ENCODE measurements at places on chromosomes 7 and 10.

GRCh38 chr10:61564444-61564843 lies 98.3 kb upstream of the CABCOCO1 start:
- DNase-seq, result no peak

GRCh38 chr10:61950449-61951143 lies 49.1 kb downstream of the ARID5B start:
- DNase-seq, result no peak

DNA sequence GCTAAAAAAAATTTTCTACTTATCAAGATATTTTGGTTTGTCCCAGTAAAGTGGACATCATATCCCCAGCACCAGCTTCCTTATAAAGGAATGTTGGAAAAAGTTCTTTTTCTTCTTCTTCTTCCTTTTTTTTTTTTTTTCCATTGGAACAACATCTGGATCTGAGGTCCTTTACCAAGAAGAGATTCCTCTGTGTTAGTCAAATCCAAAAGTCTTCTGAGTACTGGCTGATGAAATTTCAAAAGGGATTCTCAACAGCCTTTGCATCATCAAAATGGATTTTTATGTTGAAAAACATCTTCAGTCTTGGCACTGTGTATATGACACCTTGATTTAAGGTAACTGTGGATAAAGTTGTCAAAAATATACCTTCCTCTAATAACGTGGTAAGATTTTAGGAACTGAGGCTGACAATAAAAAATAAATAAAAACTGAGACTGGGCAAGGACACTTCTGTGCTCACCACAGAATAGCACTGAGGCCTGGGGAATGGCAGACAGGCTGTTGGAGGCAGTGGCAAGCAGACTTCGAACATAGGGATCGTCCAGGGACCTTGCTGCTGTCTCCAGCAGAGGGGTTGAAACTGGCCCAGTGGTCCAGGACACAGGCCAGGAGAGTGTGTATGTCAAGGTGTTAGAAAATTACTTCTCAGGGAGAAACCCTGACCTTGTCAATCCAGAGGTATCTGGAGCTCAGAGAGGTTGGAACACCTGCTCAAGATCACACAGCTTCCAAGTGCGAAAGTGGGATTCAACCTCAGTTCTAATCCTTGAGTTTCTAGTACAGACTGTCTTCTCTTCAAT lies 130.4 kb downstream of the PTPN20 start:
- no peak for DNase-seq

DNA sequence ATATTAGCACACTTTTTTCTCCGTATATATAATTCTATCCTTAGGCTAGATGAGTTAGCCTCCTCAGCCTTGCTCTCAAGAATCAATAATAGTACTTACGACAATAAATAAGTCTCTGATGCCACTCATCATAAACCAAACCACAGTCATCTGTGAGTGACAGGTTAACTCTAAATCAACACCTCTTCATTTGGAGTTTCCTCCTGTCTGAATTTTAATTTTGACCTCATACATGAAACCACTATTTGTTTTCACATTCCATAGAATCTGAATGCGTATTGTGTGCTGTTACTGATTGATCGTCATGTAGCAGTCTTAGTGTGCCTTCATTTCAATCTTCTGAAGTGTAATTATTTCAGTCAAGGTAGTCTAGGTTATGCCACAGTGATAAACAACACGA lies 85.8 kb downstream of the HGF start:
- no peak for DNase-seq

GRCh38 chr10:101241840-101242707 lies 12.8 kb upstream of the LBX1 start:
- no peak for DNase-seq

DNA sequence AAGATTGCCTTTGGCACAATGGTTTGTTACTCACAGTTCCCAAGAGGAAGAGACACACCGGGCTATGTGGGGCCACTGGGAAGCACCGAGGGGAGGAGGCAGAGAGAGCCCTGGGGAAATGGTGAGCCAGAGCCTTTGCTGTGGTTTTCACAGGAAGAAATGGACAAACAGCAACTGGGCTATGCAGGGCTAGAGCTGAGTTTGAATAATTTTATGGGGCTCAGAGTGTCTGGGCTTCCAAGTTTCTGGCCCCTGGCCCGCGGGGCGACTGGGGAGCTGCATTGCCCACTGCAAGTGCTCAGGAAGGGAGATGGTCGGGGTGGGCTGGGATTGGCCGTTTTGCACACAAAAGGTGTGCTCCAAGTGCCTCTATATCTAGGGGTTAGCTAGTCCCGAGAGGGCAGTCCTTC lies 92.6 kb downstream of the CHST15 start:
- no peak for DNase-seq

- DNase-seq, result no peak
Observed at GRCh38 chr7:77447616-77448015, 31.5 kb upstream of the GSAP start.

GRCh38 chr7:155322530-155322929 lies 24.9 kb downstream of the INSIG1 start:
- no peak for DNase-seq

DNA sequence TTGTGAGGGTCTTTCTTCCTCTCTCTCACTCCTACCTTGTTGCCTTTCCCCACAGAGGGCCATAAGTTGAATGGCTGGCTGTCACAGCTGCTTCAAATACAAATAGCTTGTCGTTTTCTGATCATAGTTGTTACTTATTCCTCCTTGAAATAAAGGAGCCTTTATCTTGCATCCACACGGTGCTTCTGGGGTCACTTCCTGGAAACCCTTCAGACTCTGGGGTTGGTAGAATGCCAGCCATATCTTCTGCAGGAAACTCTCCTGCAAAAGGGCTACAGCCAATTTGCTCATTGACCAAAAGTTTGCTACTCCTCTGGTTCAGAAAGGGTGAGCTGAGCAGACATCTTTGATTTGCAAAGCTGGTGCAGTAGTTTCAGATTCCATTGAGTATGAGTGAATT lies 70.4 kb downstream of the FAM185A start:
- DNase-seq, result no peak

DNA sequence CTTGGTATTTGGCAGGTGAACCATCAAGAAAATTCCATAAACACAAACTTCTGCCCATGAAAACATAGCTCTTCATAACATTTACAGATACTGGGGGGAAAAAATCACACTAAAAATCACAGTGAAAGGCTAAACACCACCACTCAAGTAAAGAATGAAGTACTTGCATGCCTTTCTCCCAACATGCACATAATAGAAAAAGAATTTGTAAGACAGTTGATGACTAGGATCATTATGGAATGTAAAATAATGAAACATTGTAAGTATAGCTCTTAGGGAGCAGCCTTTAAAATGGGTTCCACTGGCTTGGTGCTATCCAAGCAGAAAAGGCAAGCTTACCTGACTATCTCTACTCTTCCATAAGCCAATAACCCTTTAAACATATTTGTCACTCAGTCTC lies 299.9 kb upstream of the LRRN3 start:
- DNase-seq, result no peak

DNA sequence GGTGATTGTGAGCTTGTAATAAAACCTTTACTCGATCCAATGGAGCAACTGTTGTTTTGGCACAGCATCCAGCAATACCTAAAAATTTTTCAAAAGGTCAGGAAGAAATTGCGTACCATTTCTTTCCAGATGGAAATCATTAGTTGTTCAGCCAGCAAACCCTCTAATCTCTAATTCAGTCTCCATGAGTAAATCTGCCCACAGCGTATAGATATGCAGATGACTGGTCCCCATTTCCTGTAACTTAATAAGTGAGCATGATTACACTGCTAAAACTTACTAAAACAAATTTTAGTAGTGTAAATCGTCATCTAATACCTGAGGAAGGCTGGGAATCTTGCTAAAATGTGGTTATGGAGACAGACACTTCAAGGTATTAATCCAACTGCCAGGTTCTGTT lies 10.6 kb downstream of the SLC25A16 start:
- no peak for DNase-seq

- DNase-seq, result no peak
Observed at GRCh38 chr10:128295003-128295402, 168.8 kb upstream of the MKI67 start.

DNA sequence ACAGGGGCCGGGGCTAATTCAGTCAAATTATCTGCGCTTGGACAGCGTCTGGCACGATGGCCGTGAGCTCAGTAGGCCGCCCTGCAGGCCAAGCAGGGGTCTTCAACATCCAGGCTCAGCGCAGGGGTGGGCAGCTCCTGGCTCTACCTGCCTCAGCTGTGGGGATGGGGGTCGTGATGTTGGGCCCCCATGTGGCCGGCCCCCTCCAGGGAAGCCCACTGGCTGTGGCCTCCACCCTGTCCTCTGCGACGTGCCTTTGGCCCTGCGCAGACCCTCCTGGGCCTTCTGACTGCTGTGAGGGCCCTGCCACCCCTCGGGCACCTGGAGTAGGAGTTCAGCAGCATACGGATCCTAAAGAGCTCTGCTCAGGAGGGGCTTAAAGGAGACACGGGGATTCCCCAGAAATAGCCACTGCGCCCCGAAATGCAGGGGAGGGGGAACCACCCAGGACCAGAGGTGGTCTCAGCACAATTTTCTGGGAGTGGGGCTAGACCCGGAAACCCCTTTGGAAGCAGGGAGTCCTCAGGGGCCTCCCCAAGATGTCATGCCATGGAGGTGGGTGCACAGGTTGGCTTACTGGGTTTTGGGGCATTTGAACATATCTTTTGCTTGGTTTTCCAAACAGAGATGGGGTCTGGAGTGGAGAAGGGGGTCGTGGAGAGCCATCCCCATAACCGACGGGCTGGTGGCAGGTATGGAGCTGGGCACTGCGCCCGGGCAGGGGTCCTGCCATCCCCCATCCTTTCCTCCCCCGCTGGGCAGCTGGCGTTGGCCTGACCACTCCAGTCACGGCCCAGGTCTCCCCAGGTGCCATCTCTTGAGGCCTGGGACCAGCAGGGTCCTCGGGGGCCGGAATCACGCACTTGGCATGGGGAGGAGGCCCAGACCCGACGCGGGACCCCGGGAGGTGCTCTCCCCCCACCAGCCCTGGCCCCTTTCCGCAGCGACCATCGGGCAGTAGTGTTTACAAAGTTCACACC lies 4.0 kb upstream of the ADAP1 start:
- no peak for DNase-seq

- no peak for DNase-seq
Observed at GRCh38 chr7:122311734-122312450, 7.3 kb upstream of the FEZF1 start.

GRCh38 chr10:76675951-76676587 lies 961.5 kb downstream of the KCNMA1 start:
- DNase-seq, result no peak

- DNase-seq, result no peak
Observed at GRCh38 chr7:38831259-38831996, 77.6 kb downstream of the VPS41 start.

DNA sequence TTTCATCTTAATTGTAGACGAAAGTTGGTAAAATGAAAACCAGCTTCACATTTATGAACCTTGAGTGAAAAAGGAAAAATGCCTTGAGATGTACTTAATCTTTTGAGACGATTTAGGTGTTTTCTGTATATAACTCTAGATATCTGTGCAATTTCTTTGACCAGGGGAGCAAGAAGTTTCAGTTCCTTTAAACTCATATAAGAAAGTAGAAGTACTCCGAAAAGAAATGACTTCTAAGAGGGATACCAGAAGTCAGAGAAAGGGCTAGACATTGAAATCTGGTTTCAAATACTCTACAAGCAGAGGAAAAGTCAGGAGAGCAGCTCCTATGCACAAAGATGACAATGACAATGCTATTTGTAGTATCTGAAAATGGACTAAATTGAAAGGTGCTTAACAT lies 303.7 kb downstream of the BAMBI start:
- DNase-seq, result no peak

DNA sequence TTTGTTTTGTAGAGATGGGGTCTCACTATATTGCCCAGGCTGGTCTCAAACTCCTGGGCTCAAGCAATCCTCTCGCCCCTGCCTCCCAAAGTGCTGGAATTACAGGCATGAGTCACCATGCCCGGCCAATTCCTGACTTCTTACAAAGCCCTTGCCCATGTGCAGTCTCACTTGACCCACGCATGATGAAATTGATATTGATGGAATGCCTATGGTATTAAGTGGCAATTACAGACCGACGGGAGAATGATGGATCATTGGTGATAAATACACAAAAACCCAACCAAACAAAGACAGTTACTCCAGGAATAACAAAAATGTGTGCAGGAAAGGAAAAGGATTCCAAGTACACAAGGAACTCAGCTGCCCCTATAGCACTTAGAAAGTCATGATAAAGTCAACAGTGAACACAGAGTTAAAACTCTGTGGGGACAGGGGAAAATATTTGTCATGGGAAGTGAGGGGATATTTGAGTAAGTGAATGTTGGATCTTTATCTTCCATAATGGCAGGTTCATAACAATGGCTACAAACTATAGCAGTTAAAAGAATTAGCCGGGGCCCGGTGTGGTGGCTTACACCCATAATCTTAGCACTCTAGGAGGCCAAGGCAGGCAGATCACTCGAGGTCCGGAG lies 21.6 kb downstream of the HIP1 start:
- no peak for DNase-seq

- no peak for DNase-seq
Observed at GRCh38 chr10:36023939-36024338, 381.8 kb upstream of the FZD8 start.

DNA sequence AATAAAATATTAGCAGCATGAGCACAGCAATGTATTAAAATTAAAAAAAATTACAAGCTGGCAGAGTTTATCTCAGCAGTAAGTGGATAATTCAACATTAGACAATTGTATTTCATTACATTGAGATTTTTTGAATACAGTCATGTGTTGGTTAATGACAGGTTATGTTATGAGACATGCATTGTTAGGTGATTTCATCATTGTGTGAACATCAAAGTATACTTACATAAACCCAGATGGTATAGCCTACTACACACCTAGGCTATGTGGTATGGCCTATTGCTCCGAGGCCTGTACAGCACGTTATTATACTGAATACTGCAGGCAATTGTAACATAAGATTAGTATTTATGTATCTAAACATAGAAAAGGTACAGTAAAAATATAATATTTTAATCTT lies 29.7 kb downstream of the CCDC6 start:
- no peak for DNase-seq

DNA sequence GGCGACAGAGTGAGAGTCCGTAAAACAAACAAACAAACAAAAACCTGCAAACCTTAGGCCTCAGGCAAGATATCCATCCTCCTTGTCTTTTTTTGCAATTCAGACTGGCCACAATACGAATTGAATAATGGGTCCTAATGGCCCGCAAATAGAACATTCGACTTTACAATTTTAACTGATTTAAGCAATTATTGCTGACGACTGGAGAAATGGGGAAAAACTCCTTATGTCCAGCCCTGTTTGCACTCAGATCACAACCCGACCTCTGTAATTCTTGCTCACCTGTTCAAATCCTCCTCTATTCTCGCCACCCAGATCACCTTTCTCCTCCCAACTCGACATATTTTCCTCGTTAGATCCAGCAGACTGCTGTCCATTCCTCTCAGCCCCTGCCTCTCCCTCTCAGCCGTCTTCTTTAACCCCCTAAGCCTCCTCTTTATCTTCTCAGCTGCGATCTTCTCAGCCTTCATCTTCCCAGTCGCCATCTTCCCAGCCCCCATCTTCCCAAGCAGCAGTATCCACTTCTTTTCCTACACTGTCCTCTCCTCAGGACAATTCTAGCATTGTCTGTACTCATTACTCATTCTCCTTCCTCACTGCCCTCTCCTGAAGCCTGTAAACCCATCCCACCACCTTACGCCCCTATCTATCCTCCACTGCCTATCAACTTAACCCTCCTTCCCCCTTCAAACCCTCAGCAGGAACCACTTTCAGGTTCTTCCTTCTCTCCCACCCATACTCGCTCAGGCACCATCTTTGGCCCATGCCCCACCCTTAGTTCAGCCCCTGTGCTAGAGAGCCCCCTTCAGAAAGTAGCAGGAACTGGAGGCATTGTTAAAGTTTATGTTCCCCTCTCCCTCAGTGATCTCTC lies 61.8 kb downstream of the LRRC17 start:
- DNase-seq, result no peak

- no peak for DNase-seq
Observed at GRCh38 chr10:33703501-33704213, 369.2 kb upstream of the NRP1 start.
